Activated CD8-positive, alpha-beta memory T cell treated with anti-CD3 and anti-CD28 coated beads for 24 hours (primary cell): ENCODE measurements at places on chromosomes 16 and 17.

GRCh38 chr16:66486199-66486772 is 59.2 kb downstream of the BEAN1 start:
- peak; percentile 40 for DNase-seq

- DNase-seq, result no peak
These were observed 22.5 kb downstream of the BANP start for GRCh38 chr16:87973717-87974116.

- DNase-seq, result no peak
These were observed 2.2 kb upstream of the UBE2Z start for GRCh38 chr17:48905987-48906515.

- DNase-seq, result no peak
These were observed 150.7 kb downstream of the SOCS1 start for GRCh38 chr16:11105038-11105903.

DNA sequence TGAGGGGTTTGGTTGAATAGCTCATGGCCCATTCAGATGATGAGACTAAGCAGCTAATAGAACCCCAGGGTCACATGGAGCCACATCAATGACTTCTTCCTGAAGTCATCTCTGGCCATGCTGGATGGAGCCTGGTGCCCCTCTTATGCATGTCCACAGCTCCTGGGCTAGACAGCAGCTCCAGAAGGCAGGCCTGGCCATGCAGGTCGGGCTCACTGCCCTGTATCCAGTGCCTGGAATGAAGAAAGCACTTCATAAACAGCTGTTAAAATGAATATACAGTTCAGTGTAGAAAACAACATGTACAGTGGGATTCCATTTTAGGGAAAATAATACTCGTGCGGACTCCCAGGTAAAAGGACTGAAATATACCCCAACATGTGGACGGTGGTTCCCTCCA is 73.9 kb downstream of the GNAO1 start:
- DNase-seq, result no peak

DNA sequence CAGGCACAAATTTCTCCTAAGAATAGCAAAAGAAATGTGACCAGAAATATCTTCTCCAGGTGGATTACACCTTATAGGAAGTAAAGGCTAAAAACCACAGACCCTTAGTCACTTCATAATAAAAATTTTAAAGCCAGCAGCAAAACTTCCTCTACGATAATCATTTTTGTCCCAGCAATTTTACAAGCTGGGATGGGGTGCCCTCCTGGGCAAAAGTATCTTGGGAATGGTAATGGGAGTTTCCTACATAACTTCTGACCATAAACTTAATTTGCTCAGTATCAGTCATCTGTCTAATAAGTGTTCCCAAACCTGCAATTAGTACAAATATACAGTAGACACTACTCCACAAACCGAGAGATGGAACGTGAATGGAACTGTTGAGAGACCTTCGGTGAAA is 3.0 kb downstream of the PHF12 start:
- no peak for DNase-seq

- DNase-seq, result no peak
These were observed 2.1 kb downstream of the CASKIN1 start for GRCh38 chr16:2194166-2194834.

DNA sequence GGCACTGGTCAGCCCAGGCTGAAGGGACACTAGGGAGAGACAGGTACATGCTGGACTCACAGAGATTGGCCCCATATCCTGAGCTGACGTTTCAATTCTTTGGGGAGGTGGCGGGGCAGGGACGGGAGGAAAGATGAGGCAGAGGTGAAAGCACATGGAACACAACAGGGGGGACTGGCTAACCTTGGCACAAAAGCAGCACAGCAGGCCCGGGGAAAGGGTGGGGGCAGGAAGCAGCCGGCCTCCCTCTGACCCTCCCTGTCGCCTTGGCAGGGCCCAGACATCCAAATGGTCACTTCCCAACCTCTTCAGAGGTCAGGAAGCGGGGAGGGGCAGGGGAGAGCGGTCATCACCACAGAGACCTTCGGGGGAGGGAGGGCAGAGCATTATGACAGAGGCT is 6.6 kb downstream of the VAT1 start:
- DNase-seq, result no peak

- no peak for DNase-seq
These were observed 8.9 kb upstream of the PPL start for GRCh38 chr16:4945560-4946502.

GRCh38 chr16:88022076-88023042 is 71.1 kb downstream of the BANP start:
- no peak for DNase-seq

- DNase-seq, result peak; percentile 93
These were observed 18.6 kb downstream of the HSBP1 start for GRCh38 chr16:83826146-83826913.

DNA sequence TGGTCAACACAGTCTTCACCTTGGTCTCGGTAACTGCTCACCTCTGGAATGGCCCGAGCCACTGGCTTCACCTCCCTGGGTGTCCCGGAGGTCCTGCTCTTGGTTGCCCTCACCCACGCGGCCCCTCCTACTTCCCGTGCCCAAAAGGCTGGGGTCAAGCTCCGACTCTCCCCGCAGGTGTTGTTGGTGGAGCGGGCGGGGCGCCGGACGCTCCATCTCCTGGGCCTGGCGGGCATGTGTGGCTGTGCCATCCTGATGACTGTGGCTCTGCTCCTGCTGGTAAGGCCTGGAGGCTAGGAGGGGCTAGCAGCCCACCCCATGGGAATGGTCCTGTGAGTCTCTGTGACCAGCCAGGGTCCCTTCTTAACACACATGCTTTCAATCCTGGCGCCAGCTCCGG is 3.4 kb downstream of the SLC2A4 start:
- no peak for DNase-seq

DNA sequence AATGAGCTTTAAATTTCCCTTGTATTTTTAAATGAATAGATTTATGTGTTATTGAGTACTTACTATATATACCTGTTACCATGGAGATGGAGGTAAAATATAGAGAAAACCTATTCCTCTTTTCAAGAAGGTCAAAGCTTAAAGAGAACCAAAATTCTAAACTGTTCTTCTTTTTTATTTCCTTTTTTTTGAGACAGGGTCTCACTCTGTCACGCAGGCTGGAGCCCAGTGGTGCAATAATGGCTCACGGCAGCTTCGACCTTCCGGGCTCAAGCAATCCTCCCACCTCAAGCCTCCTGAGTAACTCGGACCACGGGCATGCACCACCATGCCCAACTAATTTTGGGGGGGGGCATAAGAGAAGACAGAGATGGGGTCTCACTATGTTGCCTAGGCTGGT is 25.0 kb upstream of the TMEM97 start:
- no peak for DNase-seq

- no peak for DNase-seq
These were observed 800 bp downstream of the FXR2 start for GRCh38 chr17:7613769-7614424.

GRCh38 chr17:41308918-41309359 is at the start of gene KRTAP16-1:
TSS of gene KRTAP16-1 (minus strand) at chr17:41309309. CDS start at chr17:41309253, 56 bp downstream.
- peak; percentile 76 for DNase-seq

- DNase-seq, result no peak
These were observed 16.0 kb downstream of the TRIM25 start for GRCh38 chr17:56897646-56898424.

DNA sequence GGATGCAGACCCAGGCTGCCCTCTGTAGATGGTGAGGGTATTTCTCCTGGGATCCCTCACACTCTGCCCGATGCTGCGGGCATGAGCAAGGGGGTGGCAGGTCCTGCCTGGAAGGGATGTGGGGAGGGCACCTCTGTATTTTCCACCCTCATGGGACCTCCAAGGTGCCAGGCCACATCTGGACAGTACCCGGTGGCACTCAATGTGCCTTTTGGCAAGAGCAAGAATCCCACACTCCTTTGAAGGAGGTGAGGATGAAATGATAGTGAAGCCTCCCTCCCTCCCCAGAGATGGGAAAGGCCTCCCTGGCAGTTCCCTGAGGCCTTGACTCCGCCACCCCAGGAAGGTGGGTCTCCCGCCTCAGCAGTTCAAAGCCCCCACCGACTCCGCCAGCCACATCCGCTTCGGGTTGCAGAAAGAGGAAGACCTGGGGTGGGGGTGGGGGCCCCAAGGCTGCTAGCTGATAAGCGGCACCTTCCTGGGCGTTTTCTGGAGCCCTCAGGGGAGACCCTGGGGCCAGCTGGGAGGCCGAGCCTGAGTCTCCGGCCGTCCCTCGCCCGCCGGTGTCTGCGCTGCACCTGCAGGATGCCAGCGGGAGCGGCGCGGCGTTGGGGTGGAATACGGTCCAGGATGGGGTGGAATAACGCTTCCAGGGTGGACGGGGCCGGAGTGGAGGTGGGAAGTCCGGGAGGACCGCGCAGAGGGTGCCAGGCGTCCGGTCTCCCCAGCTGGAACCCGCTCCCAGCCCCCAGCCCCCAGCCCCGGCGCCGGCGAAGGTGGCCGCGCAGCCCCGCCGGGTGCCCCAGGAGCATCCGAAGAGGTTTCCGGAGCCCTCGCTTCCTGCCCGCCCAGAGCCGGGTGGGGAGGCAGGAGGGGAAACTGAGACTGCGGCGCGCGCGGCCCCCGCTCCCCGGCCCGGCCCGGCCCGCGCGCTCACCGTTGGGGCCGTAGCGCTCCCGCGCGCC is 718 bp downstream of the ATP2A3 start:
- DNase-seq, result peak; percentile 80

DNA sequence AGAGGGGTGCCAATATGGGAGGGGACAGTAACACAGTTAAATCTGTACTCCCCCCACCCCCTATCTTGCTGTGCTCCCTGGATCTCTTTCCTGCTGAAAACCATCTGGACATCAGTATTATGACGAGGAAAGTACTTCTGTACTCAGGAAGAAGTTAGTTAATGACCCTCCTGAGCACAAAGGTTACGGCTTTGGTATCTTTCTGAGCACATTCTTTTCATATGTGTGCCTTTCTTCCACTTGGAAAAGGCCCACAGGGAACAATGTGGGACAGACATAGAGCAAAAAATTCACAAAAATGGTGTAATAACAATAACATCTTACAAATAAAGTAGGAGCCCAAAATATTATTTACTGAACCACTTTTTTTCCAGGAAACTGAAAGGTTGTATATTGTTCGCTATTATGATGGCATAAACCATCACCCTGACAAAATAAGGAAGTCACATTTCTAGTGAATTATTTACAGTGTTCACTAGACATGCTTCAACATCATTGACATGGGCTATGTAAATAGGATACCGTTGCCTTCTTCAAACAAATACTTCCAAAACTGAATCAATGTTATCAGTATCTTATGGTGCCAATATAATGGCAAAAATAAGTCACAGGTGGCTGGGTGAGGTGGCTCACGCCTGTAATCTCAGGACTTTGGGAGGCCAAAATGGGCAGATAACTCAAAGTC is 5.5 kb downstream of the WIPI1 start:
- peak; percentile 21 for DNase-seq

GRCh38 chr17:58383892-58384462 is 32.0 kb upstream of the SUPT4H1 start:
- no peak for DNase-seq

GRCh38 chr16:5054876-5055865 is 10.6 kb downstream of the C16orf89 start:
- no peak for DNase-seq

GRCh38 chr17:46192439-46193150 is 634 bp downstream of the KANSL1 start:
- no peak for DNase-seq
